ENCODE measurements at places on chromosomes 1 and 21.

DNA sequence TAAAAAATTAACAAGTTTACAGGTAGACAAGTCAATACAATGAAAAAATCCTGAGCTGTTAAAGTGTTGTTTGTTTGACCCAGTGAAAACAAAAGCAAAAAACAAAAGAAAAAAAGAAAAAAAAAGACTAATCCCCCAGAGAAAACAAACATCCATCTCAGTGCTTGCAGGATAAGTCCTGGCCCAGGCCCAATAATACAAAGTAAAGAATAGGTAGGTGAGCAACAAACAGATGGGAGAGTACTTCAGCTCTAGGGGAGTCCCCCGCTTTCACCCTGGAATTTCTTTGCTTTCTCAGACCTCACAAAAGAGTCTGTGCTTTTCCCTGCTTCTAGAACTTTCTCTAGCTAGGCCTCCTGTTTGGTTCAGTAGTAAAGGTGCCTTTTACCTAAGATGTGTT lies 70.3 kb downstream of the ABCA4 start:
- DNase-seq: no peak

DNA sequence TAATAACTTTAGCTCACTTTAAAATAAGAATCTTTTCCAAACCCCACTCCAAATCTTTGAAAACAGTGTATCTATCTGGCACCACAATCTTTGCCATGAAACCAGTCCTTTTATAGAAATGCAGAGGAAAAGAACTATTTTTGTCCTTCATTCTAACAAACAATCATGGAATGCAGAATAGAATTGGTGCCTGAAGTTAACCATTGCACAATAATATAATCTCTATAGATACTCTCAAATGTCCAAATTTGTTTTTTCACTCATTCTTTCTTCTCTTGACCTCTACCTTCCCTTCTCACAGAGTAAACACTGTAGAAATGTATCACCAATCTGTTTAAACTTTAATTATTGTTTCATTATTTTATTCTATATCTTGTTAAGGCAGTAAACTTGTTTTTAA lies 34.8 kb downstream of the TTLL7 start:
- no peak for DNase-seq

GRCh38 chr1:241181471-241181870 lies 175.5 kb downstream of the RGS7 start:
- no peak for DNase-seq

DNA sequence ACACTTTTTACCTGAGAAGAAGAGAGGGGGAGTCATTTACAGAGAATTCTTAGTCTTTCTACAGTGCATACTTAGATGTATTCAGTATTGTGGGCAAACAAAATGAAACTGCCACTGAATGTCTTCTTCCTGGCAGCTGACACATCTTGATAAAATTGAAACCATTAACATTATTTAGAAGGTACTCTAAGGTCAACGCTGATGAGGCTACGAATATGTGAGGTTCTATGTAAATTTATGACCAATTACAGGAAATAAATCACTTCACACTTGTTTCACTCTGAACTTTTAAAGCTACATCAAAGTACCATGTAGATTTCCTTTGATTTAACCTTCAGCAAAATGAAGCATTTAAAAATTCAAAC lies 51.3 kb upstream of the GFI1 start:
- no peak for DNase-seq

- no peak for DNase-seq
These were observed 41.4 kb downstream of the ANP32E start for GRCh38 chr1:150194381-150195031.

- DNase-seq: peak; percentile 23
These were observed 109.1 kb upstream of the HOOK1 start for GRCh38 chr1:59705466-59706302.

DNA sequence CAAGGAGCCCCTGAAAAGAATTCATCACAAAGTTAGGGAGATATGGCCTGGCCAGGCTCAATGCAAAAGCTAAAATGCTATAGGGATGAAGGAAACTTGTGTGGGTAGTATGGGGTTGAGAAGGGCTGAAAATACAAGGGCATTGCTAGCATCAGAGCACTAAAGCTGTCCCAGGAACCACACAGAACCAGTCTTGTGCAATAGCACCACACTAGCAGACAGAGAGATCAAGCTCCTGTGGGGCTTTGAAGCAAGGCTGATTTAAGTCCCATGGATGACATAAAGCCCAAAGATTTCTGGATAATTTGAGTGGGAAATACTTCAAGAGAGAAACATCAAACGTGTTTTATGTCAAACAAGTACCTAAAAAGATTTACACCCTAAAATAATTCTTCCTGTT lies 97.1 kb downstream of the VAV3 start:
- DNase-seq: peak; percentile 49

Measured in NCI-H69 (cell line).